ENCODE measurements at places on chromosomes 4 and X. TPM values are rescaled to one million over a fixed set of nuclear protein-coding genes. Genes with fewer than 3 reads are reported as not detected.

The F8 gene
- 5.2 TPM for total RNA-seq

DNA sequence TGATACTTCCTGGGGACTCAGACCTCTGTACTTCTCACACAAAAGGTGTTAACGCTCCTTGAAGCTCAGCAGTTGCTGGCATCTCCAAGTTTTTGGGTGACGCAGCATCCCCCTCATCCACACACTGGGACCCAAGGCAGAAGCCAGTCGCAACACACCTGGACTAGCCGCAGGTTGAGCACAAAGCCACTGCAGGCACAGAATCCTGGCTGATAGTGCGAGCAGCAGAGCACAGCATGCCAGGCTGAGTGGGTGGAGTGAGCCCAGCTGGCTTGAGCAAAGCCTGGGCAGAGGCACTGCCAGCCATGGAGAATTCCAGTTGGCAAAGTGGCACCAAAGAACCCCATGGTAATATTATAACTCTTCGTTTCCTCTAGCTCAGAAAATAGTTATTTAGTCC lies 873.2 kb upstream of the NDST4 start:
- DNase-seq, result no peak

DNA sequence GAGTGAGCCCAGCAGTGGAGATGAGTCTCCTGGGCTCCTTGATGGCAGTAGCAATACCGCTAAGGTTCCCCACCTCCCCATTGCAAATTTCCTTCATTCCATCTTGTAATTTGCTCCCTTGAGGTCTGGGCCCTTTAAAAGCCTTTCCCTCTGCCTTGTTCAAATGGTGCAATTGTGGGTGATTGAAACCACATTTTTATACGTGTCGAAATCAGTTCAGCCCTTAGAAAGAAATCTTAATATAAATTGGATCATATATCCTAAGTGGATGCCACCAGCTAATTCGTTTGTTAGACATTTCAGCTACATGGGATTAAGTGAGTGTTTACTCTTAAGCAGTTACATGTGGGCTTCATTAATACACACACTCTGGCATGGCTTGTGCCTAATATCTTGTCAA lies 68.6 kb downstream of the NHS start:
- DNase-seq, result no peak

DNA sequence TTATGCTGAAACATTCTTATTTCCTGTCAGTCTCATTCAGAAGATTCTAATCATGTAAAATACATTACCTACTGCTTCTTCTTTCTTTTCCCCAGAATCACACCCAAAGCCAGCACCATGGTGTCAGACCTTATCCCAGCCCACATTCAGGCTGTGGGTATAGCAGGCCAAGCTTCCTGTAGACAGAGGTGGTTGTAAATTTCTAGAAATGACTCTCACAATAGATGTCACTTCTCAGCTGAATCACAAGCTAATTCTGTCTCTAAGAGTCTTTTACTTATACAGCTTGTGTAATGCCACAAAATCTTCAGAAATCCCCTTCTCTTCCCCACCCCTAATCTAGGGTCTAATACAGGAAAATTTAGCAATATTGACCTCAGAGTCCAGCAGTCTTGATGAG lies 239.6 kb downstream of the PARM1 start:
- DNase-seq, result no peak

GRCh38 chr4:122783301-122784215 lies 43.1 kb upstream of the FGF2 start:
- peak; percentile 88 for DNase-seq

All from Caki2 (cell line).